ENCODE measurements at places on chromosomes 2 and 18. TPM values are rescaled to one million over a fixed set of nuclear protein-coding genes. Genes with fewer than 3 reads are reported as not detected.

CACNB4 gene
- 0.41 TPM for total RNA-seq

GRCh38 chr2:52292801-52293200 is 1260.9 kb upstream of the NRXN1 start:
- H3K36me3 ChIP-seq = no peaks in the 10 kb centered on the region
- no peak overlapping the region for H3K27ac ChIP-seq
- DNase-seq = no peak
- no peaks in the 10 kb centered on the region for H3K27me3 ChIP-seq
- no peaks in the 10 kb centered on the region for H3K4me1 ChIP-seq

DNA sequence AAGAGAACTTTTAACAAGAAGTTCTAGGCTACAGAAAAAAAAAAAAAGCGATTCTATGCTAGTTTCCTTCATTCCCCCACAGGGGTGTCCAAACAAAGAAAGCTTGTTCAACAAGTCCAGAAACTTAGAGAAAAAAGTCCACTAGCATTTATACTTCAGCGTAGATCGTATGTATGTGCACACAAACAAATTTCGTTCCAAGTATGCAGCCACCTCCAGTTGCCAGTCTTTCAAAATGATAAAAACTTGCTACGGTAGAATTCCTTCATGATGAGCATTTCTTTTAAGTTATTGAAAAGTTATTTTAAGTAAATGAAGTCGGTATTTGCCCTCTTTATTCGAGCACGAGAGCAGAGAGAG is 3.7 kb upstream of the OTX1 start:
- H3K27ac ChIP-seq = no peak overlapping the region
- no peak for DNase-seq
- H3K4me3 ChIP-seq = peak overlapping the region; percentile 32
- H3K27me3 ChIP-seq = peaks cover 66% of the 10 kb centered on the region
- peaks cover 11% of the 10 kb centered on the region for H3K36me3 ChIP-seq

BCL2L11 gene
- 19.8 TPM for total RNA-seq

DNA sequence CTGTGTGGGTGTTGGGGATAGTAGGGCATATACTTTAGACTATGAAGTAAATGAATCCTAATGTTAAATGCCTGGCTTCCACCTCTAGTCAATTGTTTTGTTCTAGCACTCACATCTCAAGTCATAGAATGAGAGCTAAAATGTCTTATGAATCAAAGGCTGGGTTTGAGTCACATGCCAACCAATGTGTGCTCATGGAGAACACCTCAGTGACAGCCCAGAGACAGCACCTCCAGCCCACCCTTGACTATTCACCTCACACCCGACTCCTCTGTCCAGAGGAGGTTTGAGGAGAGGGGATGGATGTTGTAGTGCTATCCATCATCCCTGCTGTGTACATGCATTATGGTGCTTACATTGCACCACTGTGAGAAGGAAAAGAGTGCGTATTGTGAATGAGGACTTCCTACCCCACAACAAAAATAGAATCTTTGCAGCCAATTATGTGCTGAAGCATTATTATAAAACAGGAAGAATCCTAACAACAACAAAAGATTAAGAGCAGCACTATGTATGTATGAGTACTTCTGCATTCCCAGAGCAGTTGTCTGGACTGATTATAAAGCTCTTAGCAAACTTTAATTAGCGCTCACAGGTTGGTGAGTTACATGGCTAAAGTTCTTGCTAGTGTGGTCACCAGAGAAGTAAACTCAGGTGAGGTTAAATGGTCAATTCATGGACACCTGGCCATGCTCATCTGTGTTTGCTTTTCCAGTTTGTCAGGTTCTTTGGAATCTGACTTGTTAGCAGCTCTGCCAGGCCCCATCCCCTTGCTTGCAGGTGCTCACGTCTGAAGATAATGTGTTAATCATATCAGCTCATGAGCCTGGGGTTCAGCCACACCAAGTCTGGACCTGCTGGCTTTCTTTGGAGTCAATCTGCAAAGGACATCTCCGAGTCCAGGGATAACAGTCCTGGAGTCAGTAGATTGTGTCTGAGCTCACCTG is 55.3 kb upstream of the NABP1 start:
- peak; percentile 31 for DNase-seq
- peaks cover 11% of the 10 kb centered on the region for H3K36me3 ChIP-seq
- H3K4me1 ChIP-seq = peaks cover 70% of the 10 kb centered on the region
- H3K4me3 ChIP-seq = no peak overlapping the region

Measured in activated CD8-positive, alpha-beta T cell treated with anti-CD3 and anti-CD28 coated beads for 36 hours (primary cell).